ENCODE measurements at places on chromosomes 12 and 14. TPM values are rescaled to one million over a fixed set of nuclear protein-coding genes. Genes with fewer than 3 reads are reported as not detected.

Gene PTPRB
- total RNA-seq: 42.2 TPM

Gene TPPP2
- total RNA-seq: not detected

Gene LPAR5
- total RNA-seq: 1.7 TPM

Gene TBX5
- 6.2 TPM for total RNA-seq

Gene CEBPE
- total RNA-seq: not detected

Gene TBX3
- total RNA-seq: 123 TPM

Gene CAPZA3
- total RNA-seq: not detected

Gene KRT3
- not detected for total RNA-seq

Gene ACAD10
- total RNA-seq: 27.5 TPM

Gene TMEM30B
- total RNA-seq: 9.3 TPM

Gene LRRC10
- not detected for total RNA-seq

Gene DAO
- not detected for total RNA-seq

Gene NRXN3
- total RNA-seq: 3.9 TPM

Gene SPRYD3
- total RNA-seq: 9.0 TPM

Gene LACRT
- total RNA-seq: not detected

Gene RDH16
- 0.58 TPM for total RNA-seq

Gene RIC8B
- 28.9 TPM for total RNA-seq

Gene SLC25A47
- total RNA-seq: not detected

Gene CD163
- total RNA-seq: 19.1 TPM

Gene MYO1H
- total RNA-seq: not detected

Gene BDKRB1
- 3.0 TPM for total RNA-seq

Gene PTPRR
- total RNA-seq: 2.7 TPM

Gene SYNDIG1L
- total RNA-seq: not detected

Gene TPH2
- total RNA-seq: not detected

Gene SIVA1
- 39.9 TPM for total RNA-seq

Gene NTF3
- total RNA-seq: 11.3 TPM

Gene LRIG3
- total RNA-seq: 139 TPM

Gene SLCO1A2
- not detected for total RNA-seq

Gene ADAM20
- total RNA-seq: 2.7 TPM

Gene P2RX2
- total RNA-seq: not detected

Gene DPY19L2
- total RNA-seq: 54.2 TPM

Gene NXPH4
- total RNA-seq: 0.79 TPM

Gene KRT79
- total RNA-seq: not detected

Gene LBHD2
- not detected for total RNA-seq

Gene CYP46A1
- total RNA-seq: 2.7 TPM

Gene MYH6
- total RNA-seq: 0.26 TPM

Gene RPS6KL1
- total RNA-seq: 2.4 TPM

Gene ARID4A
- total RNA-seq: 39.5 TPM

Gene BEGAIN
- total RNA-seq: 3.1 TPM

Gene DHRS4L2
- total RNA-seq: 9.7 TPM

Gene IL26
- not detected for total RNA-seq

Gene SLC2A14
- total RNA-seq: 0.32 TPM
